IMR-90 (cell line): ENCODE measurements at places on chromosomes 6 and 20. TPM values are rescaled to one million over a fixed set of nuclear protein-coding genes. Genes with fewer than 3 reads are reported as not detected.

Gene HM13
- polyA plus RNA-seq, result 203 and 207 TPM in 2 replicates

Gene BPIFB6
- not detected in 2 replicates for polyA plus RNA-seq

Gene TTLL9
- polyA plus RNA-seq, result not detected in 2 replicates

Gene FOXS1
- polyA plus RNA-seq, result not detected in 2 replicates

Gene SLC12A5
- polyA plus RNA-seq, result 2.2 and 3.4 TPM in 2 replicates

Gene ID4
- 3.6 and 7.3 TPM in 2 replicates for polyA plus RNA-seq

Gene EPPIN
- not detected in 2 replicates for polyA plus RNA-seq

Gene OR2J3
- polyA plus RNA-seq, result not detected in 2 replicates

Gene PKIB
- polyA plus RNA-seq, result 5.6 and 6.3 TPM in 2 replicates
